DMS79 treated with DMSO at 0.1 percent for 48 hours (cell line): ENCODE measurements at places on chromosomes 12 and 14.
A peak's percentile ranks its signal among the peaks of the same experiment; 100 is the strongest.

DNA sequence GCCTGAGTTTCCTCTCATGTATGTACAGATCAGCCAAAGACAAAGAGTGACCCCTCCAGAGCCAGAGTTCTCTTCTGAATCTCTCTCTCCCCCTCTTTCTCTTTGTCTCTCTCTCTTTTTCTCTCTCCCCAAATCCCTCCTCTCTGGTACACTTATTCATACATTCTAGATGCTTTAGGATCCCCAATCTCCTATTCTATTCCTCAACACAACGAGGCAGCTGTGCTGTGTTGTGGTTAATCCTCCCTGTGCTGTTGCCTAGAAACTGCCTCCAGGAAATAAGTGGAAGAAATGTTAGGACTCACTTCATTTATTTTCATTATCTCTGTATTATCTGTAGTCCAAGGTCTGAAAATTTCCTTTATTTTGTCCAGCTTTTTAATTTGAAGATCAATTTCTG is 350.5 kb upstream of the OR4E1 start:
- no peak for DNase-seq

GRCh38 chr14:95197551-95197950 is 40.2 kb upstream of the DICER1 start:
- peak; percentile 32 for DNase-seq

DNA sequence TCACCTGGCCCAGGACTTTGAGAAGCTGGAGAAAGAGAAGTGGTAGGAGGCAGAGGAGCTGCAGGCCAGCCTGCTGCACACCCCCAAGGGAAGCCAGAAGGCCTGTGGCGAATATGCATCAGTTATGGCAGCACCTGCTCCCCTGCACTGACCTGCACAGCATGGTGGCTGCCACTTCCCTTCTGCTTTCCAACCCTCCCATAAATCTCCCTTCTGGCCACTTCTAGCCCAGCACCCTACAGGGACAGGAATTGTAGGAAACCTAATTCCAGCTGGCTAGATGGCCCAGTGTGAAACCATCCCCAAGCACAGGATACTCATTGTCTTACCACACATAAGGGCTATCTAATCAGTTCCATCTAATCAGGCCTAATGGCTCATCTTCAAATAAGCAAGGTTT is 136.3 kb downstream of the TBX3 start:
- no peak for DNase-seq

DNA sequence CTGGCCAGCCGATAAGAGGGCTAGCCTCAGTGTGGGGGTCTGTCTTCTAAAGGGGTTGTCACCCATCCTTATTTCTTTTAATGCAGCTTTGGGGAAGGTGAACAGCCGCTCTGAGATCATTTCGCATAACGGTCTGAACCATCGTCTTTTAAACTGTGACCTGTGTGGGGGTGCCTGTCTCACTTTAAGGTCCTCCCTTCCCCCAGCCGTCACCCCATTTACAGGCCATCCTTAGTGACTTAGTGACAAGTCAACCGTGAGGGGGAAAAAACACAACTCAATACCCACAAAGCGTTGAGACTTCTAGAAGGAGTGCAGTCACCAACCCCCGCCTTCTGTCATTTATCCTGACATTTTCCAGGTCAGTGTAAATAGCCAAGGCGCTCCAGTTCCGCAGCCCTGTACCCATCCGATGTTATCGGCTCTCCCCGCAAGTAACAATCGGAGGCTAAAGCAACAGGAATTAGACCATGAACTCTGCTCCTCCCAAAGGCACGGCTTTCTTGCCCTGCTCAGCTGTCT is 505 bp upstream of the DENND5B start:
- DNase-seq: no peak

- DNase-seq: peak; percentile 52
Observed at GRCh38 chr14:68688872-68689371, 103.9 kb downstream of the ZFP36L1 start.

DNA sequence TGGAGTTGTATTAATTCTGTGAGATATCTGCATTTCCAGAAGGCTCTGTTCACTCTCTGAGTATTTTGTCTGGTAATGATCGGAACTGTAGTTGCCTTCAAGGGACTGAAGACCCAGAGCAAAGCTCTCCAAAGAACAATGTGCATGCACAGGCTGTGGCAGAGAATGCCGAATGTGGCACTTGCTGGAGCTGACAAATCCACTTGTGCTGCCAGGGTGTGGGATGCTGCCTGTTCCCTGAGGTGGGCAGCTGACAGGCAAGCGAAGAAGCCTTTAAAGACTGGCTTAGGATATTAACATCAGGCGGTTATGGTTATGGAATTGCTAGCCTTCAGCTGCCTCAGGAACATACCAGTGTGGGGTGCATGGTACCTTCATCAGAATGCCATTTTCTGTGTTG is 419.9 kb upstream of the ATP2B1 start:
- DNase-seq: no peak

GRCh38 chr12:107681836-107682820 is 3.5 kb upstream of the PWP1 start:
- DNase-seq: no peak

DNA sequence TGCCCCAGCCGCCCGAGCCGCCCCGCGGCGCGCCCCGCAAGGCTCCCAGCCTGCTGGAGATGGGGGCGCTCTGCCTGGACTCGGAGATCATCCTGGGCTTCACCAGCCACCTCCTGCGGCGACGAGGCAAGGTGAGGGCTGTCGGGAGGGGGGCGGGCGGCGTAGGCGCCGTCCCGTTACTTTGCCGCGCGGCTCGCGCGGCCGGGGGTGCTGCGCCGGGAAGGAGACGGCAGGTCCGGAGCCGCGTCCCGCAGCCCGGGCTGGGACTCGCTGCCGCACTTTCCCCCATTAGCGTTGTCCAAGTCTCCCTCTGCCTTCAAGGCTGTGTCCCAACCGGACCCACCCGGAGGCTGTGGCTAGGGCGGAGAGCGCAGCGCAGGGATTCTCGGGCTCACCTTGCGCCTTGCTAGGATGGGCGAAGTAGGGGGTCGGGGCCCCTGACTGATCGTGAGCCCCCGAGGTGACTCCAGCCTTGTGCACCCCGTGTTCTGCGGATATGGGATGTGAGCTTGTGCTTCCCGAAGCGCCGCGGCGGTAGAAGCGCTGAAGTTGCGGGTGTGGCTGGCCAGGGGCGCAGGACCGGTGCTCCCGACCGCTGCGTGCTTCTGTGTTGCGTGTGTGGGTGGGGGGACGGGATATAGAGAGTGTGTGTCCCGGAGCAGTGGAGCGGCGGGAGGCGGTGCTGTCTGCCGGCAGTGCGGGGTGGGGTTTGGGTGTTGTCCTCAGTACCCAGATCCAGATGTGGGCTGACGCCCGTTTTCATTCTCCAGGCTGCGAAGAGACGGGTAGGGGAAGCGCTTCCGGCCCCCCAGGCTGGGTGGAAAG is 1.7 kb upstream of the KIF26A start:
- DNase-seq: peak; percentile 22

DNA sequence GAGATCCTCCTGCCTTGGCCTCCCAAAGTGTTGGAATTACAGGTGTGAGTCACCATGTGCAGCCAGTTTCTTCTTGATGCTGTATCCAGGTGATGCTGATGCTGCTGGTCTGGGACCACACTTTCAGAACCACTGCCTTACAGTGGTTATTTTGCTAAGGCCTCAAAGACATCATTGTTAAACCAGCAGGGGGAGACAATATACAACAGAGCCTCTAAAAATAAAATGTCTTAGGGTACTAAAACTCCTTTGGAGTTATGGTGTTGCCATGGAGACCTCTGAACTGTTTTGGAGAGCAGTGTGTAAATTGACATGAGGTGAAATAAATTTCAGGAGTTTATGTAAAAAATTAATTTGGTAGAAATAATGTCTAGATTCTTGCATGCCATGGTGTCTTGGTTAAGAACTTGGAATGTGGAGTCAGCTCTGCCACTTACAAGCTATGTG is 1.1 kb upstream of the ARG2 start:
- DNase-seq: peak; percentile 78

- DNase-seq: no peak
Observed at GRCh38 chr12:57764662-57765002, 2.2 kb downstream of the CYP27B1 start.

DNA sequence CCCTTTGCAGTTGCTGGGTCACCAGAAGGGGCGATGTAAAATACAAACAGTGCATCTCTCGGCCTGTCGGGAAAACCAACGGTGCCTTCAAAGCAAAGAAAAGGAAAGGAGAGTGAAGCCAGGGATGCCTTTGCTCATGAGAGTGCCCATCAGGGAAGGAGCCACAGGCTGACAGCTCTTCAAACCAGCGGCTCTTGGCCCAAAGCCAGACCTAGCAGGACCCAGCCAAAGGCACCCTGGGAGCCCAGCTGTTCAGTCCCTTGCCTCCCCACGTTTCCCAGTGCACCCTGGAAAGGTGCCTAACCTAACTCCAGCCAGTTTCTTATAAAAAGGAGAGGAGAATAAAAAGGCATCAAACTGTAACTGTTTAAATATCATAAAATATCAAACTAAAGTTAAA is 29.2 kb downstream of the PRMT8 start:
- peak; percentile 82 for DNase-seq

- no peak for DNase-seq
Observed at GRCh38 chr12:57797933-57798332, 15.3 kb downstream of the TSFM start.

GRCh38 chr12:21239866-21240265 is 94.9 kb downstream of the SLCO1A2 start:
- DNase-seq: no peak

- no peak for DNase-seq
Observed at GRCh38 chr12:28563936-28564335, 373.7 kb downstream of the CCDC91 start.

- no peak for DNase-seq
Observed at GRCh38 chr12:238116-238515, 24.2 kb upstream of the SLC6A12 start.

DNA sequence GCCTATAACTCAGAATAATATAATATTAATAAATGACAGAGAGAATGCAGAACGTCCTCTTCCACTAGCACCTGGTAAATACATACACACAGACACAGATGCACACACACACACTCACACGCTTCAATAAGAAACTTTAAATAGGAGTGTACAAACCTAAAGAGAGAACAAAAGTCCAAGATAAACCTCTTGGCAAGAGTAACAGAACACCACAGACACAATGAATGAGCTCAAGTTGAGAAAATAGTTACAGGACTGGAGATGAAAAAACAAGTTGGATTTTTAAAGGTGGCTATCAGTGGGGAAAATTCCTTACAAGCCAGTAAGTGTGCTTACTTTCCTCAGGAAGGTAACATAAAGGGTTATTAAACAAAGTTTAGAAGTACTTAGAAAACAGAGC is 35.2 kb downstream of the CRY1 start:
- no peak for DNase-seq

DNA sequence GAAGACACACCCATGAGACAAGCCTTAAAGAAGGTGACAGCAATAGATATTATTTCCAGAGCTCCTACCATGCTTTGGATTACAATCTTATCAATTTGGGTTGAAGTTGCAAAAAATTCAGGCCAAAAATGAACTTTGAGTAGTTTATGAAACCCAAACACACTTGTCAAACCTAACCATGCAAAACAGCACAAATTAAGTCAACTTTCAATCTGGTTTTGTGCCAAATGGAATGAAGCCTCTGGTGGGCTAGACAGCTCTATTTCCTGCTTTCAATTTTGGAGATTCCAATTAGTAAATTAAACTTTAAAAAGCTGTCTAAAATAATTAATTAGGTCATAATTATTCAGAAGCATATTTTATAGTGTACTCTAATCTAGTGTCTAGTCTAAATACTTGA is 203.4 kb downstream of the SYT1 start:
- DNase-seq: no peak

GRCh38 chr12:101783150-101783549 is 43.9 kb upstream of the SYCP3 start:
- DNase-seq: no peak

GRCh38 chr12:40054555-40055227 is 51.2 kb downstream of the SLC2A13 start:
- no peak for DNase-seq

DNA sequence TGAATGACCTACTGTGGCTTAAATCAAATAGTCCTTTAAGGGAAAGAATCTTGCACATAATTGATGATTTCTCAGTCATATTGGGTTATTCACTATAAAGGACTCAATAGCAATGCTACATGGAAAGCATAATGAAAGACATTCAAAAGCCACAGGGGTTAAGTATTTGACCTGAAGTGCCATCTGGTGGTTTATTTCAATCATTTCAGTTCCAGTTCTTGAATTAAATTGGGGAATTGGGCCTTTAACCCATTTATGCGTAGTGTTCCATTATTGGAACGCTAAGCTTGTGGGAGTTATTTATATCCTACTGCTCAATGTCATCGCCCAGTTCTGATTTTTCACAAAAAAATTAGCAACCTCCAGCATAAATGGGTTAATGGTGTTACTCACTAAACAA is 41.3 kb upstream of the C12orf71 start:
- DNase-seq: no peak

GRCh38 chr14:80930836-80931389 is 10.6 kb downstream of the CEP128 start:
- DNase-seq: peak; percentile 15

DNA sequence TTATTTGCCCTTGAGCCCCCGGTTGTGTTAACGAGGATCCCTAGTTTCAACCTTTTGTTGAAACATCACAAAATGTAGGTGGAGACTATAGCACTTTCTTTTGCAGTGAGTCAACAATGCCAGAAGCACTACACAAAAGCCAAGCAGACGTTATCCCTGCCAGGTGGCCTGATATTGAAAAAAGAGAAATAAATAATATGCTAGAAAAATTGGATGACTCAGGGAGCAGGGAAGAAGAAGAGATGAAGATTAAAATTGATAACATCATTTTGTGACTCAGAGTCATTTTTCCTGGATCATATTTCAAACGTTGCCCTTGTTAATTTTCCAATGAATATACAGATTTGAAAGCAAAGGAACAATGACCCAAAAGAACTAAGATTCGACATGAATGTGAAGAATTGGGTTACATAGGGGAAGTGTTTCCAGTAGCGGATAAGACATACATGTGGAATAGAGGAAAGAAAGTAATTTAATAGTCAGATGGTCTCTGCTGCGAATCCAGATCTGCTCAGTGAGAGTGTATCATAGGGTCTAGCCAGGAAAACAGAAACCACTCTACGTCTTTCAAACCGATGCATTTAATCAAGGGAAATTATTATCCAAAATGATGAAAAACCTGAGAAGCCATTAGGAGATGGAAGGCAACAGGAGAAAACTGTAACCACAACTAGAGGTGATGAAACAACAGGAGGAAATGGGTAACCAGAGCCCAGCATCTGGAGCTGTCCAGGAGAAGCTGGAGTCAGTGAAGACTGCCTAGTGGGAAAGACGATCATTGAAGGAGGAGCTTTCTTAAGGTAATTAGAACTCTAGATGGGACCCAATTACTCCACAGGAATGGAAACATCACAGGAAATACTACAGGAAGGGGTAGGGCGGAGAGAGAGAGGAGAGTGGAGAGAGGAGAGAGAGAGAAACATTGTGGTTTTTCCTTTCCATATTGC is 57.9 kb downstream of the RERG start:
- no peak for DNase-seq

DNA sequence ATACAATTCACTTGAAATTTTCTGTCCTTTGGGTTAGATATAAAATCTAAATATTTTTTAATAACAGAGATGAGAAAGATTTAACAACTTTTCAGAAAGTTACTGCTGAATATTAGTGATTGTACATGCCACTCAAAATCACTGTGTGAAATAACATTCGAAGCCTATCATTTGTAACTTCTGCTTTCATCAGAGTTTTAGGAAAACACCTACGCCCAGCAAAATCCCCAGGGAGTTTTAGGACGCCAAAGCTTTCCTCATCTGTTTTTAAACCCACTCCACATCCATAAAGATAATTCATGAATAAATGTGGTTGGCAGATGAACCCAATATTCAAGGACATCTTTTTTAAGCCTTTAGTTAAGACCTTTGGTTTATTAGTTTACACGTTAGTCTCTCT is 23.9 kb downstream of the TC2N start:
- no peak for DNase-seq
